ENCODE measurements at places on chromosomes 13 and 19. TPM values are rescaled to one million over a fixed set of nuclear protein-coding genes. Genes with fewer than 3 reads are reported as not detected.

DNA sequence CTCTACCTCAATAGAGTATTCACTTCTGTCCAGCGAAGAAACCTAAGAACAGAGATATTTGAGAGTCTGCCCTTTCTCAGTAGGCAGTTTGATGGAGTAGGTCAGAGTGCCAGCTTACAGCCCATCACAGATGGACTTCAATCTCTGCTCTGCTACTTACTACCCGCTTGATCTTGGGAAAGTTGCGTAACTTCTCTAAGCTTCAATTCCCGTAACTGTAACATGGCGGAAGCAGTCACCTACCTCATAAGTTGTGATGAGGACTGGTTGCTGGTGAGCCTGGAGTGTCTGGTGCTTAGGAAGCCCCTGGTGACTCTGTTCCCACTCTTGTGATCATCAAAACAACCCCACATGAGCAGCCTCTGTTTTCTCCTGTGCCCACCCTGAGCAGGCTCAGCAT, 31.0 kb downstream of the AMER2 start:
- no peak for DNase-seq

DNA sequence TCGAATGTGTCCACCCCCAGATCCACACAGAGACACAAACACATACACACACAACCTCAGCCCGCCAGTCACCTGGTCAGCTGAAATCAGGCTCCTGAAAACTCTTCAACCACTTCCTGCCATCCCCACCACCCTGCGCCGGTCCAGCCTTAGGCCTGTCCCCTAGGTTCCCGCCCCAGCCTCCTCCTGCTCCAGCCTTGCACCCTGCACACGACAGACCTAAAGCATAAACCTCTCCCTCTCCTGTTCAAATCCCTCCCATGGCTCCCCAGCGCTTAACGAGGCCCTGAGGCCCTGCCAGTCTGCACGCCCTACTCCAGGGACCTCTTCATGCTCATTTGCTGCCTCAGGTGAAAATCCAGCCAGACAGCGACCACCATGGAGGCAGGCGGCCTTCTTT, 7.1 kb downstream of the PNMA8B start:
- no peak for DNase-seq

DNA sequence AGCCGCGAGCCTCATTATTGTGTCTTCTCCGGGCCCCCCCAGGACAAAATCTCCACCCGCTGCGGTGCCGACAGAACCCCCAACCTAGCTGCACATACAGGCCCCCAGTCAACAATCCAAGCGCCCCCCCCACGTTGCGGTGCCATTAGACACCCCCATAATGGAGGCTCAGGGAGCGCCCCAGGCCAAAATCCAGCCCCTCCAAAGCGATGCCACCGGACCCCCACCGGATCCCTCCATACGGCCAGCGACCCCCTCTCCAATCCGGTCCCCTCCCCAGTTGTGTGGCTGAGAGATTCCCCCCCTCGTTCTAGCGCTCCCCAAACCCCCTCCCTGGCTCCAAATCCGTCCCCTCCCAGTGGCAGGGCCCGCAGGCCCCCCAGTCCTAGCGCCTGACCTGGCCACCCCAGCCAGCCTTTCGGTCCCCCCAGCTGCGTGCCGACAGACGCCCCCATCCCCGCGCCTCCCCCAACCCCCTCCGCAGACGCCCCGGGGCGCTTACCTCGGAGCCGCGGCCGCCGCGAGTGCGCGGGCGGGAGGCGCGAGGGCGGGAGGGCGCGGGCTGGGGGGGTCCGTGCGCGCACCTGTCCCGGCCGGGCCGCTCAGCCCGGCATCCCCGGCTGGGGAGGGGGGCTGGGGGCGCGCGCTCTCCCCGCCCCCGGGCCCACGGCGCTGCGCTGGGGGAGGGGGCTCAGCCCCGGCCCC, 21.6 kb upstream of the SEMA6B start:
- no peak for DNase-seq

GRCh38 chr13:28533125-28533436, 38.2 kb upstream of the FLT1 start:
- DNase-seq, result no peak

ABCA7 gene
- total RNA-seq, result 47.5 TPM

MAP4K1 gene
- total RNA-seq, result 11.1 TPM

CGB3 gene
- not detected for total RNA-seq
